ENCODE measurements at places on chromosomes 16 and 17. TPM values are rescaled to one million over a fixed set of nuclear protein-coding genes. Genes with fewer than 3 reads are reported as not detected.

MYO15A gene
- total RNA-seq, result 0.32 TPM

GRCh38 chr16:12276576-12276975 is 300.0 kb downstream of the SNX29 start:
- no peaks in the 10 kb centered on the region for H3K36me3 ChIP-seq
- H3K4me3 ChIP-seq, result no peak overlapping the region
- no peaks in the 10 kb centered on the region for H3K4me1 ChIP-seq

EZH1 gene
- 15.2 TPM for total RNA-seq

- H3K4me3 ChIP-seq, result no peak overlapping the region
- no peaks in the 10 kb centered on the region for H3K4me1 ChIP-seq
- H3K36me3 ChIP-seq, result no peaks in the 10 kb centered on the region
- no peaks in the 10 kb centered on the region for H3K27me3 ChIP-seq
- no peak for DNase-seq
- H3K27ac ChIP-seq, result no peak overlapping the region
These were observed 681.0 kb upstream of the KIF2B start for GRCh38 chr17:53141731-53142130.

DNA sequence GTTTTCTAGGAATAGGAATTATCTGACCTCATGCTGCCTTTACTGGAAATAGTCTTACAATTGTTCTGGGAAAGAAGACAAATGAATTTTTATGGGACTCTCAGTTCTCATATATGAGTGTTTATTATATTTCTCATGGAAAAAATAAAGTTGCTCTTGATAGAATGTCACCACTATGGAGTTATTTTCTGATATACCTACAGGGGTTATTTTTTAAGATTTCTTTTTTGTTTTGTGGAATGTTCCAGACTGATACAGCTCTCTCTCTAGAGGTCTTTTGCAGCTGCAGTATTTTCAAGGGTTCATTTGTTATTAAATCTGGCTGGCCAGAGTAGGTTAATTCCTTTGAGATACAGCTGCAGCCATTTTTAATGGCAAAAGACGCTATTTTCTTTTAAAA is 100.7 kb downstream of the ABCA8 start:
- H3K27ac ChIP-seq, result no peak overlapping the region
- DNase-seq, result no peak
- H3K27me3 ChIP-seq, result no peaks in the 10 kb centered on the region
- no peak overlapping the region for H3K4me3 ChIP-seq

DNA sequence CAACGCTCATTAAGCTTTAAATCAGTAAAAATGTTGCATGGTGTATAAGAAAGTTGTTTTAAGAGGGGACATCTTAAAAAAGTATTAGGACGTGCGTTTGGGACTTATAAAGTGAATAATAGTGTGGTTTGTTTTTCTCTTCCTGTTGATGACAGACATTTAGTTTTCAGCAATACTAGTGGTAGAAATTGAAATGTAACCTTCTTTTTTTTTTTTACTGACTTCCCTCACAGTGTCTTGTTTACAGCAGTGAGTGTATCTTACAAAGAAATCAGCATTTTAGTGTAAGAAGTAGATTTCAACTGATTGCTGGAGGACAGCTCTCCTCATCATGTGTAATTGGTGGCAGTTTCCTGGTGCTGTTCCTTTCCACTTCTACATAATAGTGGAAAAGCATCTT is 39.6 kb downstream of the CYLD start:
- H3K27ac ChIP-seq, result no peak overlapping the region
- no peaks in the 10 kb centered on the region for H3K4me1 ChIP-seq
- H3K4me3 ChIP-seq, result no peak overlapping the region
- H3K36me3 ChIP-seq, result no peaks in the 10 kb centered on the region

- H3K36me3 ChIP-seq, result no peaks in the 10 kb centered on the region
- H3K27ac ChIP-seq, result no peak overlapping the region
- DNase-seq, result no peak
These were observed 7.8 kb downstream of the CA4 start for GRCh38 chr17:60157487-60158040.

DNA sequence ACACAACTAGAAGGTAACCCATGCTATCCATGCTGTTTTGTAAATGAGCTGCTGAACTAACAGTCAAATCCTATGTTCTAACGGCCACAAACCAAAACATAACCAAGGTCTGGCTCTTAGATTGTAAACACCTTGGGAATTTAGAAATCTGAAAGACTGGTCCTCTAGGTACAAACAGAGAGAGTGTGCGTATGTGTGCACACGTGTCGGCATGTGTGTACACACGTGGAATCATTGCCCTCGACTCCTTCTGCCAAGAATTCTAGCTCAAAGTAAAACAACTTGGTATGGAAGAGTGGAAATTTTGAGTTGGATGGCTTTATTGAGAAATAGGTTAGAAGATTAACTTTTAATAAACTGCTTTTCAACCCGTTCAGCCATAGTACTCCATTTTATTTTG is 18.1 kb upstream of the GHDC start:
- H3K36me3 ChIP-seq, result peaks cover 42% of the 10 kb centered on the region
- H3K27me3 ChIP-seq, result no peaks in the 10 kb centered on the region
- H3K4me3 ChIP-seq, result no peak overlapping the region
- H3K4me1 ChIP-seq, result no peaks in the 10 kb centered on the region

PIPOX gene
- total RNA-seq, result 1.8 TPM
